ENCODE measurements at places on chromosomes 1 and 21. TPM values are rescaled to one million over a fixed set of nuclear protein-coding genes. Genes with fewer than 3 reads are reported as not detected.

RIPPLY3 gene
- not detected for total RNA-seq

TTC39A gene
- total RNA-seq = 2.3 TPM

GSTM1 gene
- not detected for total RNA-seq

CFHR4 gene
- not detected for total RNA-seq

FMO4 gene
- 1.2 TPM for total RNA-seq

TDRD5 gene
- not detected for total RNA-seq

All from vein endothelial cell (primary cell).